ENCODE measurements at places on chromosomes 12 and 14.

- no peak for DNase-seq
These were observed 33.4 kb upstream of the CORO1C start for GRCh38 chr12:108764540-108765288.

GRCh38 chr14:24058951-24059475 is 7.2 kb downstream of the CARMIL3 start:
- no peak for DNase-seq

- DNase-seq, result no peak
These were observed 85.9 kb downstream of the ST8SIA1 start for GRCh38 chr12:22248571-22249115.

DNA sequence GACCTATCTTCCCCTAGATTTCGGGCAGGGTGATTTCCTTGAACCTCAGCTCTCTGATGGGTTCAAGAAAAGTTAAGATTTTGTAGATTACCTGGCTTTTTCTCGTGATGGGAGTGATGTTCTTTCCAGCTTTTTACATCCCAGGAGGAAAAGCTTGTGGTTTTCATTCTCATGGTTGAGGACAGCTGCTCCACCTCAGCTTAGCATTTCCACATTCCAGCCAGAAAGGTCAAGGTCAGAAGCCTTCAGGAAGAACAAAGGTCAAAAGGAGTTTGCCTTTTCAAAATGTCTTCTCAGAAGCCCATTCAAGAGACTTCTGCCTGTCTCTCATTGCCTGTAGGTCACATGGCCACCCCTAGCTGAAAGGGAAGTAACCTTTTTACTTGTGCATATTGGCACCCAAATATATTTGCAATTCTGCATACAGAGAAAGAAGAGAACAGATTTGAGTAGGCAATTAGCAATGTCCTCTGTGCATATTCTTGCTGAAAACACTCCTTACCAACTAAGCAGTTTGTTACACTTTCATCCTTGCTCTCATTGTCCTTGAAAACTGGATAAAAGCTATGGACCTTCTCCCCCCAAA is 6.6 kb upstream of the ADGRD1 start:
- no peak for DNase-seq
